Activated T-cell treated with anti-CD3 and anti-CD28 coated beads for 48 hours (primary cell): ENCODE measurements at places on chromosomes 1 and 21.

DNA sequence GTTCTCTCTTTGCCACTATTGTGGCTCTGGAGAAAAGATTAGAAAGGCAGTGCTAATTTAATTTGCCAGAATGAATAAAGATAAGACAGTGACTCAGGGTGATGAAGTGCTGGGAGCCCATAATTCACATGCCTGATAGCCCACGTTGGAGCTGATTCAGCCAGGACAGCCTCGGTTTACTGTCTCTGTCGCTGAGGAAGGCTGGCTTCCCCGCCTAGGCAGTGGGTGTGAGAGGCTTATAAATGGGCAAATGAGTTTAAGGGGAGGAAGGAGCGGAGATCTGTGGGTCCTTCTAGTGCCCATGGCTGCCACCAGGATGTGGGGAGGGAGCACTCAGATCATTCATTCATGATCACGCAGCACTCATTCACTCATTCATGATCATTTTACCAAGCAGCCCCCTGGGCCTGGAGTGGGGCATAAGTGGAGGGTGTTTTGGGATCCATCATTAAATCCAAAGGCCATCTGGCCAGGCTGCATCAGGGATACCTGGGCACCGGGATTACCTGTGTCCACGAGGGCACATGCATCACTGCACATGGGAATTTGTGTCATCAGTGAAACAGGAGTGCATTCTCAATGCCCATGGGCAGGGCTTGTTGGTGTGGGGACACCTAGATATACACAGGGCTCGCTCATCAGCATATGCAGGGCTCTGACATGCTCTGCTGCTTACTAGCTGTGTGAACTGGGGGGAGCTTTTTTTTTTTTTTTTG lies 315.4 kb downstream of the MATN1 start:
- DNase-seq = no peak

GRCh38 chr21:31368361-31368760 lies 24.3 kb upstream of the TIAM1 start:
- DNase-seq = no peak

- DNase-seq = no peak
These were observed 139.1 kb upstream of the COA6 start for GRCh38 chr1:234234199-234234598.

DNA sequence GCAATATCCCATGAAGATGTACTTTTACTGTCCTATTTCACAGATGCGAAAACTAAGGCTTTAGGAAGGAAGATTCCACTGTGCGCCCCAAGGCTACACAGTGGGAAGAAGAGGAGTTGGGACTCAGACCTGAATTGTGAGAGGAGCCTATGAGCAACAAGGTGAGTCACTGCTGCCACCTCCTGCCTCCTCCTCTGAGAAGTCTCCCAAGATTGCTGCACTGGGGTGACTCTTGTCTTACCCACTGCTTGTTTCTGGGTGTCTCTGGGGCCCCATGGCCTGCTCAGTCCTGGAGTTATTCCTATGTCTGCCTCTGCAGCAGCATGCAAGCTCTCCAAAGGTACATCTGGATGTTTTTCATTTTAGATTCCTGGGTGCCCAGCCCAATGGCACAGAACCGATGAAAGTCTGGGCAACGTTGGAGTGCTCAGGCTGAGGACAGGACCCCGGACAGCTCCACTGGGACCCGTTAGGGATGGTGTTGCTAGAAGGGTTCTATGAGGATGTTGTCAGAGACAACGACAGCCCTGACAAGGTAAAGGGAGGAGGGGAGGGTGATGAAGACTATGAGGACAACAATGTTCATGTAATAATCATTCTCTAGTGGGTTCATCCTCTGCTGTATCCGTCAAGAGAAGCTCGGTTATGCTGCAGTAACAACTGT lies 11.0 kb upstream of the C1QA start:
- DNase-seq = no peak

DNA sequence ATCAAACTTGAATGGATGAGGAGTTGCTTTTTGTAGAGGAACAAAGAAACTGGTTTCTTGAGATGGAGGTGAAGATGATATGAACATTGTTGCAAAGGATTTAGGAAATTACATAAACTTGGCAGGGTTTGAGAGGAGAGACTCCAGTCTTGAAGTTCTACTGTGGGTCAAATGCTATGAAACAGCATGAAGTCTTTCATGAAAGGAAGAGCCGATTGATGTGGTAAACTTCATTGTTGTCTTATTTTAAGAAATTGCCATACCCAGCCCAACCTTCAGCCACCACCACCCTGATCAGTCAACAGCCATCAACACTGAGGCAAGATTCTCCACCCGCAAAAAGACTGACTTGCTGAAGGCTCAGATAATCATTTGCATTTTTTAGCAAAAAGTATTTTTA lies 52.2 kb downstream of the SIPA1L2 start:
- no peak for DNase-seq

DNA sequence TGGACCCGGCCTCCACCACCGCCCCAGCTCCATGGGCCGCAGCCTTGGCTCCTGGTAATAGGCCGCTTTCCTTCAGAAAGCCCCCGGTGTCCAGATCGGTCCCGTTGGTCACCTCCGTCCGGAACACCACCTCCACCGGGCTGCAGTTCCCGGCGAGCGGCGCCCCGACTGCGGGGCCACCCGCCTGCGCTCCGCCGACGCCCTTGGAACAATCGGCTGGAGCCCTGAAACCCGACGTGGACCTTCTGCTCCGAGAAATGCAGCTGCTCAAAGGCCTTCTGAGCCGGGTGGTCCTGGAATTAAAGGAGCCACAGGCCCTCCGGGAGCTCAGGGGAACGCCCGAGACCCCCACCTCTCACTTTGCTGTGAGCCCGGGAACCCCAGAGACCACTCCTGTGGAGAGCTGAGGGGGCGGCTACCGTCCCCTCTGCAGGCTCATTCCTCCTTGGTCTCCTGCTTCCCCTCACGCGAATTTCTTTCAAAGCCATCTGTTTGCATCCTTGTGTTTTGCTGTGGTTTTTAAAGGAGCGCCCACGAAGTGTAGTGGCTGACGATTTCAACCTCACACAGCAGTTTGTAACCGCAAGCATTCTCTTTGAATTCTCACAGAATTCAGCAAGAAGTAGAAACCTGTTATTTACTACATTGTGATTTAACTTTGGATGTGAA lies 6.0 kb downstream of the FCRLB start:
- DNase-seq = peak; percentile 15

- DNase-seq = no peak
These were observed 251.1 kb downstream of the CAMTA1 start for GRCh38 chr1:7036386-7036785.

DNA sequence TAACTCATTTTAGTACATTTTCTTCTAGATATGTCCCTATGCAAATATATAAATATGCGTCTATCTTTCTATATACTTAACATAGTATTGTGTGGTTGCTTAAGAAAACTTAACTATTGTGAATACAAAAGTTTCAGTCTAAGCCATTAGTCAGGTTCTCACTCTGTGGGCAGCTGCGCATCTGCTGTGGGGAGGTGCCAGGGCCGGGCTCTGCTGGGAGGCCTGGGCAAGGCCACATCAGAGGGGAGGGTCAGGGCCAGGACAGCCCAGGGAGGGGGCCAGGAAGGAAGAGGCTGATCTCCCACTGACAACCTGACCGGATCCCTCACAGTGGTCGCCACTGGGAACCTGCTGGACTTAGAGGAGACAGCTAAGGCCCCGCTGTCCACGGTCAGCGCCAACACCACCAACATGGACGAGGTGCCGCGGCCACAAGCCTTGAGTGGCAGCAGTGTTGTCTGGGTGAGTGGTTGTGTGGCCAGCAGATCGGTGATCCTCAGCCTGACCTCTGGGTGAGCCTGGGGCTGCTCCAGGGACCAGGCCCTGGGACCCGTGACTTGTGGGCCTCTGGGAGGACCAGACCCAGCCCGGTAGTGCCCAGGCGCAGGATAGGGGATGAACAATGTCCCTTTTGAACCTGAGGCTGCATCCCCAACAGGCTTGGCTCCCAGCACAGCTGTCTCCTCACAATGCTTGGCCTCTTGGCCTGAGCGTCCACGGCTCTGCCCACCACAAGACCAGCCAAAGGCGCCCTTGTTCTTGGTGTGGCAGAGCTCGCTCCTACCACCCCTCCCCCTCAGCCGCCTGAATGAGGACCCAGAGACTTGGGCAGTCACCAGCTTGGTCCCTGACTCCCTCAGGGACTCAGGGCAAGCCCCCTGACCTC lies 20.2 kb downstream of the LDLRAP1 start:
- DNase-seq = no peak

DNA sequence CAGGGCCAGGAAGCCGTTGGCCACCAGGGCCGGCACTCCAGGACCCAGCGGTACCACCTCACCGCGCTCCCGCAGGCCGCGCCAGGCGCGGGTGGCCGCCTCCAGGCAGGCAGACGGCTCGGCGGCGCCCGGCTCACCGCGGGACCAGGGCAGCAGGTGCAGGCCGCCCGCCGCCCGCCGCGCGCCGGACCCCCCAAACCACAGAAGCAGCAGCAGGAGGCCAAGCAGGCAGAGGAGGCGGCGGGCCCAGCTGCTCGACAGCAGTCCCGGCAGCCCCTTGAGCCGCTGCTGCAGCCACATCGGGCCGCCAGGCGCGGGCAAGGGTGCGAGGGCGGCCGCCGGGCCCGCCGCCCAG lies 312 bp downstream of the KIAA2013 start:
- no peak for DNase-seq

- DNase-seq = no peak
These were observed at the start of gene GBP2 for GRCh38 chr1:89125913-89126580. Gene GBP2, minus strand, starts transcription at chr1:89126114. Its CDS starts 4,148 bp downstream, at chr1:89121966.

- DNase-seq = no peak
These were observed at the start of gene SLC2A5 for GRCh38 chr1:9069326-9070100. Gene SLC2A5, minus strand, starts transcription at chr1:9069635. Its CDS starts 99 bp downstream, at chr1:9069536.

DNA sequence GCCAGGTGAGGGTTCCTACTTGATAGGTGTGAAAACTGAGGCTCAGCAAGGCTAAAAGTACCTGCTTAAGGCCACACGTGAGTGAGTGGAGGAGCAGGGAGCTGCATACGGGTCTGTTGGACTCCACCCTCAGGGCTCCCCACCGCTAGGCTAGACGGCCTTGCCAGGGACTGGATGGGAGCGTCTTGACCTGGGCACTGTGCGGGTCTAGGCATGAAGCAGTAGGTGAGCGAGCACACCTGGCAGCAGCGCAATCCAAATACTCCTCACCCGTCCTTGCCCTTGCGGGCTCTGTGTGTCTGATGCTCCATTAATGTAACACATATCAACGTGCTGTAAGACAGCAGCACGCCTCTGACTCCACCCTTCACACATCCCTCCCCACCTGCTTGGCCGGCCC lies 94.0 kb downstream of the LACTBL1 start:
- DNase-seq = no peak

- DNase-seq = no peak
These were observed 28.5 kb upstream of the KCNE2 start for GRCh38 chr21:34335316-34335715.

- DNase-seq = no peak
These were observed 538.9 kb downstream of the LMO4 start for GRCh38 chr1:87867626-87868025.

DNA sequence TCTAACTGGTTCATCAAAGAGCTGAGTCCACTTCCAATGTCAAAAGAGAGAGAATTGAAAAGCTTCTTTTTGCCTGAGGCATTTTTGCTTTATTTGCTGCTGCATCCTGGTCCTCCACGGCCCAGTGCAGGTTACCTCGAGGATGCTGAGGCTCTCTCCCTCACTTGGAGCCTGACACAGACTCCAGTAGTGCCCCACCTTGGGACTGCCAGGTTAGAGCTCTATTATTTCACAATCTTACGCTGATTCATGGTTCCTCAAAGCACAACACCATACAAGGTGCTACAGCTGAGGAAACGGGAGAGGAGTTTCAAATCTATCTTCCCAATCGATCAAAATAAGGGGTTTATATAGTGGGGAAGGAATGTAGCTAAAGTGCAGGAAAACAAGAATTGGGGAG lies 13.6 kb upstream of the PLPPR4 start:
- no peak for DNase-seq

- DNase-seq = no peak
These were observed 348.7 kb downstream of the PAPPA2 start for GRCh38 chr1:176811511-176812288.

- no peak for DNase-seq
These were observed 11.5 kb upstream of the SLC44A3 start for GRCh38 chr1:94808669-94809068.

DNA sequence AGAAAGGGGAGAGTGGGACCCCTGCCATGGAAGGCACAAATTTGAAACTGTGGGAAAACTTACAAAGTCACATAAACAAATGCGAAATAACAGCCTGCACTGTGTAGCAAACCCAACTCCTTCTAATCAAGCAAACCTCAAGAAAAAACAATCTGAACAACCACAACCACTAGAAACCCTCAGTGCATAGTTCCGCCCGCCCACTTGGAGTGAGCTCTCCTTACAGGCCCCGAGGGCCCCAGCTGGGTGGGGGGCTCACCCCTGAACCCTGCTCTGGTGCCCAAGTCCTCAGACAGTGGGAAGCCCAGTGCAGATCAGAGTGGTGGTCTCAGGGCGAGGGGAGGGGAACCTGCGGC lies 931 bp upstream of the MXRA8 start:
- DNase-seq = no peak

DNA sequence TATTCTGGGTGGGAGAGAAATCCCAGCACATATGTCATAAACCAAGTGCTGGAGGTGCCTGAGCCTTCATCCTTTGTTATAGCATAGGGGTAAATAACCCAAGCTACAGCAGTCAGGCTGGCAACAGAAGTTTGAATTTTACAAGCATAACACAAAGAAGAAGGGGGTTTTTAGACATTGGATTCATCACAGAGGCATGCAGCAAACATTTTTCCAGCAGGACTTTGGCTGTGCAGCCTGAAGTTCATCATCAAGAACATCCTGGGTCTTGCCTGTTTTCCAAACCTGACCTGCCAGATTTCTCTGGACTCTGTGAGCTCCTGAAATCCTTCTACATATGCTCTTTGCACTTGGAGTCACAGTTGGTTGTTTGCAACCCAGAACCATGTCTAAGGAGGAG lies 16.2 kb downstream of the PTGER3 start:
- no peak for DNase-seq

DNA sequence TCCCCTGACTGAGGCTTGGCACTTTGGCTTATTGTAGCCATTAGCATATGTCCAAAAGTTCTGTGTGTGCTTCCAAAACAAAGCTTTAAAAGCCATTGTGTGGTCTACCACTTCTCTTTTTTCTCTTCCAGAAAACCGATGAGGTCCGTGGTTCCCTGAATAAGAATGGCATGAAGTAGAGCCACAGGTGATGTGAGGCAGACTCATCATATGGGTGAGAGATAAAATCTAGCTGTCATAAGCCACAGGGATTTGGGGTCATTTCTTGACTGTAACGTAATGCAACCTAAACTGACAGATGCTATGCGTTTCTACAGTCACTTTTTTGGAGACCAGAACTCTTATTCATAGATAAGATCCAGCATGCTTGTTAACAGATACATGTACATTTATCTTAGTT lies 7.0 kb upstream of the GREM2 start:
- no peak for DNase-seq

- DNase-seq = no peak
These were observed 5.5 kb downstream of the C1QTNF12 start for GRCh38 chr1:1240822-1241587.

DNA sequence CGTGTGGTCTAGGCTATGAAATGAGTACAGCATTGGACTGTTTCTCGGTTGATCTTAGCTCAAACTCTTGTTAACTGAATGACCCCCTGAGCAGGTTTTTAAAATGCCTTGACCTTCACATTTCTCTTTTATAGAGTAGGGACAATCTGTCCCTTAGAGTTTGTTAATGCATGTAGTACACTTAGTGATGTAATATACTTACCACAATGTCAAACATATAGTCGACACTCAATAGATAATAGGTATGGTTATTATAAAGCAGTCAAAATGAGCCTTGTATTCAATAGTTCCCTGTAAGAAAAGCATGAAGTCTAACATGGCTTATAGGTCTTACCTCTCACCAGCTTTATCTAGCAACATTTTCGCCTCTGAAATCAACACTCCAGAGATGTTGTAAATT lies 161.0 kb upstream of the RUNX1 start:
- DNase-seq = no peak
